ENCODE measurements at places on chromosomes 4 and X. TPM values are rescaled to one million over a fixed set of nuclear protein-coding genes. Genes with fewer than 3 reads are reported as not detected.

STATH gene
- total RNA-seq: 68.2 TPM

TKTL2 gene
- not detected for total RNA-seq

SMPX gene
- 325 TPM for total RNA-seq

PROM1 gene
- total RNA-seq: 39.4 TPM

GABRG1 gene
- not detected for total RNA-seq

FAM241A gene
- total RNA-seq: 2.1 TPM

C4orf50 gene
- 0.10 TPM for total RNA-seq

F9 gene
- not detected for total RNA-seq

PRR32 gene
- 56.3 TPM for total RNA-seq

BRS3 gene
- total RNA-seq: not detected

ARMCX2 gene
- total RNA-seq: 61.4 TPM

MAP7D3 gene
- 10.7 TPM for total RNA-seq
